ENCODE measurements at places on chromosomes 16 and 17.

- no peak for DNase-seq
These were observed 8.8 kb upstream of the LPCAT2 start for GRCh38 chr16:55499951-55500529.

DNA sequence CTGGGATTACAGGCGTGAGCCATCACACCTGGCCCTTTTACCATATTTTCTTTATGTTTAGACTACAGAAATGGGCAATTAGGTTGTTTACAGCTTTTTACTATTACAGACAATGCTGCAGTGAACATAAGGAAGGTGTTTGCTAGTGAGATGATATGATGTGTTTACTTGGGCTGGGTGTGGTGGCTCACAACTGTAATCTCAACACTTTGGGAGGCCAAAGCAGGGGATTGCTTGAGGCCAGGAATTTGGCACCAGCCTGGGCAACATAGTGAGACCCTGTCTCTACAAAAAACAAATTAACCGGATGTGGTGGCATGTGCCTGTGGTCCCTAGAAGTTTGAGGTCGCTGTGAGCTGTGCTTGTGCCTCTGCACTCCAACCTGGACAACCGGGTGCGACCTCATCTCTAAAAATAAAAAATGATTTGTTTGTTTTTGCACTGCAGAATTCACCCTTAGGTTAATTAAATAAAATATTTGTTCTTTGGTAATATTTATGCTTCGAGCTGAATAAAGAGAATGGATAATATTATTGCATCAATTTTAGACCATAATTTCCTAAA lies 15.0 kb downstream of the PAFAH1B1 start:
- DNase-seq, result no peak

- DNase-seq, result no peak
These were observed 177.2 kb downstream of the CDH8 start for GRCh38 chr16:61858988-61859387.

DNA sequence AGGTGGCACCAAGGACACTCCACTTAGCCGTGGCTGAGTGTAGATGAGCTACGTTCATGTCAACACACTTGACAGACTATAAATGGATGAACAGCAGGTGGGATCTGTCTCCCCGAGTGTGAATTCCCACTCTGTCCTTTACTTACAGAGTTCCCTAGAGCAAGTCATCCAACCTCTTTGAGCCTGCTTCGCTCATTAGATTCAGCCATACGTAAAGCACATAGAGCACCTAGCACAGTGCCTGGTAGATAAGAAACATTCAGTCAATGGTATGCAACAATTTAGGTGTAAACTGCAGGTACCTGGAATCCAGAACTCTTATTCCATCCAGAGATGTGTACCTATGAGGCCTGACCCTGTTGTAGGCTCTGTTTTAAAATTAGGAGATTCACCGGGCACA lies 227.8 kb upstream of the C16orf82 start:
- DNase-seq, result no peak

DNA sequence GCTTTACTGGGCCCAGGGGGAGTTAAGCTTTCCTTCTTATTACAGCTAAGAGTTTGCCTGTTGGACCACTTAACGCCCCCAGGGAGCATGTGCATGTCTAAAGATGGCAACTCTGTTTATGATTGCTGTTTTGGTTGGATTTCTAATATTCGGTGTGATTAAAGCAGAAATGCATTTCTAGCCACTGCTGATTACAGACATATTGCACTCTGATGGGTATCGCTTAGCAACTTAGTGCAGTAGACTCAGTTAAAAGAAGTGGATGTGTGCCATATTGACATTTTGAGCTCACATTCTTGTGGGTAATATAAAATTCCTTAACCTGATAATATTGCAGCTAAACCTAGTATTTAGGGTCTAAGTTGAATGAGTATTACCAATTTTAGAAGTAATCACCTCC lies 4.2 kb downstream of the NF1 start:
- DNase-seq, result no peak

DNA sequence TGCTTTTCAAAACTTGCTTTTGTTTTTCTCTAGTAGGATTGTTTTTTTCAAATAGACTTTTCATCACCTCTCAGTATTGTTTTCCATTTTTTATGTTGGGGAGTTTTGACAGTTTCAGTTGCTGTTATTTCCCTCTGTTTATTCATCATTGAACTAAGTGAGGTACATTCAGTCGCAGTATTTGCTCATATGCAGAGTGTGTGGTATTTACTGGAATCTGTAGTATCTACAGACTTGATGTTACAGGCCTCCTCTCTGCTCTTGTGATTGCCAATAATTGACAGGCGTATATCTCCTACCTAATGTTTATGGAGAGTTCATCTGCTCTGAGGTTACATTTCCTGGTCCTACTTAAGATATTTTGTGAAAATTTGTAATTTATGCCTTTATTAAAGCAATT lies 49.6 kb downstream of the COX10 start:
- DNase-seq, result no peak

GRCh38 chr16:64478252-64478906 lies 643.5 kb downstream of the CDH11 start:
- no peak for DNase-seq

DNA sequence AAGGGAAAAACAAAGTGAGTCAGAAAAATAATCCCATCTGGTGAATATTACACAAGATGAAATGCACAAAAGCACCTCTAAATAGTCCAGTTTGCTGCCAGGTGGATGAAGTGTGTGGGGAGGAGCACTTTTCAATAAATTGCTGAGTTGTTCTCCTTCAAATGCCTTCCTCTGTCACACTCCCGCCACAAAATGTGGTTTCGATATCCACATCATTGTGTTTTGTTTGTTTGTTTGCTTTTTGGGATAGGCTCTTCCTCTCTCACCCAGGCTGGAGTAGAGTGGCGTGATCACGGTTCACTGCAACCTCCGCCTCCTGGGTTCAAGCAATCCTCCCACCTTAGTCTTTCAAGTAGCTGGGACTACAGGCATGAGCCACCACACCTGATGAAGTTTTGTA lies 24.6 kb upstream of the SHISA9 start:
- no peak for DNase-seq

GRCh38 chr16:46730126-46730525 lies 18.0 kb downstream of the MYLK3 start:
- no peak for DNase-seq

DNA sequence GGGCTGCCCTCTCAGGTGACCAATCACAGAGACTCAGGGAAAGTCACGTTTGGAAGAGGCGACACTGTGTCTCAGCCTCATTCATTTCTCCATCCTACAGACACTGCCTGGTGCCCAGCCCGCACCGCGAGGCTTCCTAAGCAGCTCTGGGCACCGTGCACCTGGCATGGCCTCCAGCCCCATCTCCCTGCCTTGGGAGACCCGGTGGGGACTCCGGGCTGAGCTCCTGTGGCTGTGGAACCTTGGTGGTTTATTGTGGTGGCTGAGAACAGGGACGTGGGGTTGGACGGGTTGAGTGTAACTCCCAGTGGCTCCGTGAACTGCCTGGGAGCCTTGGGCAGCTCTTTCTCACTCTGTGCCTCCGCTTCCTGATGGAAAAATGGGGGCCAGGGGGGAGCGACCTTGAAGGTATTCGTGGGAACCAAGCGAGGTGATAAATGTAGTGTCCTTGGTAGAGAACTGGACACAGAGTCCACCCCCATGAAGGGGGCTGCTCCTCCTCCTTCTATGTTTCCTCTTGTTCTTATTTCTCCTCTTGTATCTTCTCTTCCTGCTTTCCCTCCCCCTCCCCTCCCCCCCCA lies 215.4 kb downstream of the SEC14L1 start:
- DNase-seq, result no peak

DNA sequence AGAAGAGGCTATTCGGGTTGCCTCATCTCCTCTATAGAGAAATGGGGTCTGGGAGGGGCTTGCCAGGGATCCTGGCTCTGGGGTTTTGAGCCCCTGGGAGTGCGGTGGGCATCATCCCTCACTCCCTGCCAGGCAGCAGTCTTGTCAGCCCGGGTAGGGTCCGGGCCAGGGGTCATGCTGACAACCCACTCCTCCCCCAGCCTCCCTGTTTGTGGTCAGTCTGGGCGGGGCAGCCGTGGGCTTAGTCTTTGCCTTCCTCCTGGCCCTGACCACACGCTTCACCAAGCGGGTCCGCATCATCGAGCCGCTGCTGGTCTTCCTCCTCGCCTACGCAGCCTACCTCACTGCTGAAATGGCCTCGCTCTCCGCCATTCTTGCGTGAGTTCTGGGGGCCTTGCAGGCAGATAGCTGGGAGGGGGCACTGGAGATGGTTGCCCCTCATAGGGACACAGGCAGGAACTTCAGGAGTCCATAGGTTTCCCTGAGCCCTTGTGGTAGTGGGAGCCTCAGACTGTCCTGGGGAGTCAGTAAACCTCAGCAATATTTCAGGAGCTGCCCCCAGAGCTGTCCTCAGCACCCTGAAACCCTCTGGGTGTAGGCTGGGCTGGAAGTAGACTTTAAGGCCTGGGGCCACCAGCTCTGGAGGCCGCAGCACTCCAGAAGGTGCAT lies 6.9 kb downstream of the SLC9A5 start:
- DNase-seq, result no peak

- DNase-seq, result no peak
These were observed 5.7 kb upstream of the VEZF1 start for GRCh38 chr17:57993471-57994365.

- no peak for DNase-seq
These were observed 173.1 kb upstream of the IRX3 start for GRCh38 chr16:54459509-54460262.

DNA sequence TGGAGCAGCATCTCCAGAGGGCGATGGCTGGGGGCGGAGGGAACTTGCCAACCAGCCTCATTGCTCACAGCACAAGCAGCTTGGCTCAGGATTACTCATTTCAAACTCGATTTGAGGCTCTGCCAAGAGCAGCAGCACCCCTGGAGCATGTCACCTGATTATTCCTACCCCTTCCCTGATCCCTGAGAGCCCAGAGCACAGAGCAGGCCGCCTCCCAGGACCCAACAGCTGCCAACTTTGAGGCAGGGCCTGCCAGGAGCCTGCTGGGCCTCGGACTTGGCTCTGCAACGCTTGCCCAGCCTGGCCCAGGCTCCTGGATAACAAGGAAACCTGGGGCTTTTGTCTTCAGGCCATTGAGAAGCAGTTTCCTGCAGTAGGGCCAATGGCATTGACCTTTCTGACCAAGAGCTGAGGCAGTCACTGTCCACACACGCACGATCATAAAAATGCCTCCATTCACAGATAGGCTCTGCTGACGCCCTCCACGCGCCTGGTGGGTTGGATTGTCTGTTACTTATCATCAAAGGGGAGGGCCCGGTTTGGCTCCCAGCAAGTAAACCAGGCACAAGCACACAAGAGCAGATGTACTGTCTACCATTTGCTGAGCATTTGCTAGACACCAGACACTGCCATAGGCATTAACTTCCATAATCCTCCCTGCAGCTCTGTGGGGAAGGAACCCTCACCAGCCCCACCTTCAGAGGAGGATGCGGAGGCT lies 406.6 kb upstream of the EEF2KMT start:
- DNase-seq, result no peak

- no peak for DNase-seq
These were observed 255.1 kb downstream of the SNX29 start for GRCh38 chr16:12231666-12232065.

GRCh38 chr17:50361561-50362480 lies 11.2 kb downstream of the MRPL27 start:
- peak; percentile 26 for DNase-seq

DNA sequence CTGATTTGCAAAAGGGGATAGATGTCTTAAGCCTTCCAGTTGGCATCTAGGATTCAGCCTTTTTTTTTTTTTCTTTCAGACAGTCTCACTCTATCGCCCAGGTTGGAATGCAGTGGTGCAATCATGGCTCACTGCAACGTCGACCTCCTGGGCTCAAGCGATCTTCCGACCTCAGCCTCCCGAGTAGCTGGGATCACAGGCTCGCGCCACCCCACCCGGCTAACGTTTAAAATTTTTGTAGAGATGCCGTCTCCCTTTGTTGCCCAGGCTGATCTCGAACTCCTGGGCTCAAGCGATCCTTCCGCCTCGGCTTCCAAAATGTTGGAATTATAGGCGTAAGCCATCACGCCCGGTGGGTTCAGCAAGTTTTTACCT lies 571 bp upstream of the CCP110 start:
- DNase-seq, result no peak

GRCh38 chr17:57521606-57522005 lies 223.5 kb downstream of the CCDC182 start:
- DNase-seq, result no peak

DNA sequence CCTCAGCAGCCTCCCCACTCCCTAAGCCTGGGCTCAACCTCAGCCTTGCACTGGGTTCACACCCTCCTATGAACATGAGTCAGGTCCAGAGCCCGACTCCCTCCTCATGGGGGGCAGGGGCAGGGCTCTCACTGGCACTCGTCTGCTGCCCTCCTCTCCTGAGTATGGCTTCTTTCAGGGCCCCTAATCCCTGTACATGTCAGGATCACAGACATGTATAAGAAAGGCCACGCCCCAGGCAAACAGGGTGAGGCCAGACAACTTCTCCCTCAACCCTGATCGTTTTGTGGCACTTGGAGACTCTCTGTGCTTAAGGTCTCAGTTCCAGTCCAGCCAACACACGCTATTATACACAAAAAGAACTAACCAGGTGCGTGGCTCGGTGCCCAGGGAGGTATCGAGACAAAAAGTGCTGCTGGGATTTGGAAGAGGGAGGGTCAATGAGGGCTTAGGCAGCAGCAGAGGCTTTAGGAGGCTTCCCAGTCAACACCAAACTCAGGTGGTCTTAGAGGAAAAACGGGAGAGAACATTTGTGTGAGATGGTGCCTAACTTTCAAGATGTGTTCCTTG lies 45.2 kb downstream of the CMTM3 start:
- no peak for DNase-seq

GRCh38 chr17:9935408-9935807 lies 30.3 kb upstream of the RCVRN start:
- DNase-seq, result no peak

DNA sequence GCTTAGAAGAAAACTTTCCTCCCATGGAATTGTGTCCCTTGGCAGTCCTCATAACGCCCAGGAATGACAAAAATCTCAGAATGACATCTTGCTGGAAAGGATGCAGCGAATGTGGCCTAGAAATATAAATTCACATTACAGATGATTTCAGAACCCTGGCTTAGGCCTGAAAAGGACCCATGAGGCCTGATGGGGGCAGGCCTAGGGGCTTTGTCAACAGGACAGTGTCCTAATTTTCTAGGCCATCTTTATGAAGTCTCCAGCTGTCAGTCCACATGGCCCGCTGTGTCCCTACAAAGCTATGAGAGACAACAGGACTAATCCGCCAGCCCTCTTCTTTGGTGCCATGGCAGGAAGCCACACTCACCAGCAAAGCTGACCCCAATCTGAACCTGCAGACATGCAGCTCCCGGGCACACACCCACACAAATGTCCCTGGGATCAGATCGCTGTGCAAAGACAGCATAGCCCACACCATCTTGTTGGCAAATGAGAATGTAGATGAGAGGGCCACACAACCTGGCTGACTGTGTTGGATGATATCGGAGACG lies 40.4 kb upstream of the DNAH17 start:
- DNase-seq, result peak; percentile 80

- no peak for DNase-seq
These were observed 122.3 kb downstream of the PCTP start for GRCh38 chr17:55873017-55873758.

DNA sequence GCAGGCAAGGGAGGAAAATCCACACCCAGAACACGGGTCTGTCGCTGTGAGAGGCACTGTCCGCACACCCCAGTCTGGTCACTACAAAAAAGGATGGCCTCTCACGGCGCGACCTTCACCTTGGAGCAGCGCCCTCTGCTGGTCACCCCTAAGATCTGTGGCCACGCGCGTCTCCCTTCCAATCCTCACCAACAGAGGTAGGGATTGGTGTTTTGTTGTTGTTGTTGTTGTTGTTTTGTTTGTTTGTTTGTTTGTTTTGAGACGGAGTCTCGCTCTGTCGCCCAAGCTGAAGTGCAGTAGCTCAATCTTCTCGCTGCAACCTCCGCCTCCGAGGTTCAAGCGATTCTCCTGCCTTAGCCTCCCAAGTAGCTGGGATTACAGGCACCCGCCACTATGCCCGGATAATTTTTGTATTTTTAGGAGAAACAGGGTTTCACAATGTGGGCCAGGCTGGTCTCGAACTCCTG lies 15.0 kb upstream of the C17orf58 start:
- no peak for DNase-seq
